ENCODE measurements at places on chromosomes 3 and 15.

GRCh38 chr3:159233734-159234133, 431.9 kb downstream of the MFSD1 start:
- DNase-seq = no peak

DNA sequence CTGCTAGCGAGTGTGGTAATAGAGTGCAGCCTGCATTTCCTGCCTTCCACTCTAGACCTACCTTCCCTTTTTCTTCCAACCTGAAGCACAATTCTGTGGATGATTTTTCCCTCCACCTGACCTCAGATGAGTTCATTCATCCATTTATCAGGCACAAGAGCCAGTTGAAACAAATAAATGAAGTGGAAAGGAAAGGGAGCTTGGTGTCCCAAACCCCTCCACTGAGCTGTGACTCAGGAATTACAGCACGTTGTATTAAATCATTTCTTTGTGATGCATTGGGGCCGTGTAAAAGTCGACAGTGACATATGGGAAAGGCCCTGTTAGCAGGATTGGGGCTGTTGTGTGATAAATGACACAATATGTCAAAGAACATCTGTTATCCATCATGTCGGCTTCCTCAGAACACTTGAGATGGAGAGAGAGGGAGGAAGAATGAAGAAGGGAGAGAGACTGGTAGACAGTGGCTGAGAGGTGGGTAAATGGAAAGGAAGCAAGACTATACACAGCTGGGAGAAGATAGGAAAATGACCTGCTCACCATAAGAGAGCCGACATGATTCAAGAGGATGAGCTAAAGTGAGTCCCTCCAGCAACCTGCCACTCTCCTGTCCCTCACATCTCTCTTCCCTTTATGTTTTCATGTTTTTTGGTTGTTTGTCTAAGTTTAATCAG, 366.0 kb downstream of the AGBL1 start:
- DNase-seq = no peak

DNA sequence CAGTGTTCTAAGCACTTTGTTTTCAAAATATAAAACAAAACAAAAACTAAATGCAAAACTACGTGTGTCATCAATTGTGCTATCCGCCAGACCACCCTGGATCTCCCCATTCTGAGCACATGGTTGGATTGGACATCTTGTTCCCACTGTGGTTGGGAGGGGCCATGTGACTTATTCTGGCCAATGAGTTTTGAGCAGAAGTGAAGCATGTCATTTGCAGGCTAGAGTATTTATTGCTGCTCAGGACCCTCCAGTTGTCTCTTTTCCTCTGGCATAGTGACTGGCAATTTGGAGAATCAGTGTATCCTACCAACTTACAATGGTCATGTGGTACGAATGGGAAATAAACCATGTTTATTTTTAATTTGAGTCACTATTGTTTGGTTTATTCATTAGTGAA, 70.2 kb upstream of the ST8SIA2 start:
- DNase-seq = no peak

- DNase-seq = no peak
Observed at GRCh38 chr3:114499976-114500375, 206.1 kb downstream of the TIGIT start.

DNA sequence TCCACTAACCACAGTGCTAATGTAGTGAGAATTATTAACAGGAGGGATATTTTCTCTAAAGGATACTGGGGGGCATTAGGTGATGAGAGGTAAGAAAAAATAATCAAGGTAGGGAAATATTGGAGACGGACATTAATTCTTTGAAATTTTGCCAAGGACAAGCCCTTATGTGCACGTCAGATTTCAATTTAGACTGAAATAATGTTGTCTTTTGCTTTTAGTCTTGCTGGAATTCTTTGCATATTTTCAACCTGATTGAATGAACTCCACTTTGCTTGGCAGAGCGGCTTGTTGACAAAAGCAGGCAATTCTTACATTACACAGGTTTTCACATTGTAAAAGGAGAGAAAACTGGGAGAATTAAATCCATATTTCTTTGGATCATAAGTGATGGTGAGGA, 25.0 kb upstream of the C3orf52 start:
- no peak for DNase-seq

- no peak for DNase-seq
Observed at GRCh38 chr3:29642393-29643033, 361.6 kb downstream of the RBMS3 start.

DNA sequence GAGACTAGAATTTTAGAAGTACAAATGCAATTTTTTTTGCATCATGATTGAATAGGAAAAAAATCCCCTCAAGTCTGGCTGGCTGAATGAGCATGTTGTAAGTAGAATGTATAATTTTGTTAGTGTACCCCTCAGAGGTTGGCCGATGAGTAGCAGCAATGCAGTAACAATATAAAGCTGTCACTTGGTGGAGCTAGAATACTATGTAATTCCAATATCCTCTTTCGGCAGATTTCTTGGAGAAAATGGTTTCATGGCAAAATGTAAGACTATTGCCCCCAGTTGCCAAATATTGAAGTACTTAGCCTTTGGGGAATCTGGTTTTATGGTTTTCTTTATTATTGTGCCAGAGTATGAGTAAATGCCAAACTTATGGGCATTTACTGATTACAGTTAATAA, 39.8 kb upstream of the SGO1 start:
- no peak for DNase-seq

- DNase-seq = no peak
Observed at GRCh38 chr15:41492597-41493204, 973 bp upstream of the ITPKA start.

DNA sequence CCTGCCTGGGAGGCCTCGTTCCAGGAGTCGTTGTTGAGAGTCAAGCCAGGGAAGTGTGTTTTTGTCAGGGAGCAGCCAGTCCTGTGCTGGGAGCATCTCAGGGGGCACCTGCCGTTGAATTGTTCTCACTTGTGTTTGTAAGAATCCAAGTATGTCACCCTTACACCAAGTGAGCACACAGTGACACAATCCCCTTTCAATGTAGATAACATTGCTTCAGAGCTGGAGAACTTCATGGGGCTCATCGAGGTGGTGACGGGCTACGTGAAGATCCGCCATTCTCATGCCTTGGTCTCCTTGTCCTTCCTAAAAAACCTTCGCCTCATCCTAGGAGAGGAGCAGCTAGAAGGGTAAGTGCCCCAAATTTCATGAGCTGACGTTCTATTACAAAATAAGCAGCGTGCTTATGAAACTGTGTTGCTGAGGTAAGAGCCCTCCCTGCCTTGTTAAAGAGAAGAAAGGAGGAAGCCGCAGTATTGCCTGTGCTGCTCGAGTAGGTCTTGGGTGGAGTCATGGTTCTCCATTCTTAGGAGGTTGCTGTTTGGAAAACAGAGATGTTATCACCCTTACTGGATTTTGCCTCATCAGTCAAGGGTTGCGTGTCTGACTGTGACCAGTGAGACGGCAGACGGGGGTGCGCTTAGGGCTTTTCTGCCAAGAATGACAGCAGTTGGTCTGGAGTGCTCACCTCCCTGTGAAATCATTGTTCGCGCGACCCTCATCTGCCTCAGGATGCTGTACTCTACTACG, 108.1 kb downstream of the PGPEP1L start:
- no peak for DNase-seq

- no peak for DNase-seq
Observed at GRCh38 chr15:58770519-58770856, 614 bp upstream of the MINDY2 start.

- DNase-seq = no peak
Observed at GRCh38 chr3:31230425-31231223, 302.1 kb upstream of the STT3B start.

- no peak for DNase-seq
Observed at GRCh38 chr3:195698647-195699387, 22.0 kb upstream of the MUC20 start.

- peak; percentile 9 for DNase-seq
Observed at GRCh38 chr3:51337666-51338065, 47.4 kb upstream of the MANF start.

GRCh38 chr3:113167825-113168801, 43.2 kb upstream of the BOC start:
- DNase-seq = no peak

- no peak for DNase-seq
Observed at GRCh38 chr3:134933997-134934396, 138.9 kb downstream of the EPHB1 start.

- DNase-seq = no peak
Observed at GRCh38 chr15:100026041-100026440, 292.8 kb upstream of the LYSMD4 start.

GRCh38 chr15:34883042-34883441, 86.5 kb downstream of the AQR start:
- no peak for DNase-seq

GRCh38 chr3:156605686-156606605, 51.0 kb upstream of the SSR3 start:
- DNase-seq = no peak

DNA sequence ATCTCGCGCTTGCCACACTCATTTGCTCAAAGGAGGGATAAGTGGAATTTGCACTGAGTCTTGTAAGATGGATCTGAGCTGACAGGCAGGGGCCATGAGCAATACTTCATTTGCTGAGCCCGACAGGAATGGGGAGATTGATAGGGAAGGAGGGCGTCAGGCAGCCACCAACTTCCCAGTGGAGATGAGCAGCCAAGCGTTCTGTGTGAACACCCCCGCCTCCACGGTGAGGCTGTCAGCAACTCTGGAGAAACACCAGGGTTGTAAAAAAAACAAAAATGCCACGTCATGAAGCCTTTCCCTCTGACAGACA, 36.8 kb downstream of the TLE3 start:
- DNase-seq = peak; percentile 43

- DNase-seq = peak; percentile 65
Observed at GRCh38 chr3:57939775-57940174, 68.4 kb upstream of the FLNB start.

GRCh38 chr3:149808209-149808829, 4.7 kb upstream of the RNF13 start:
- no peak for DNase-seq

DNA sequence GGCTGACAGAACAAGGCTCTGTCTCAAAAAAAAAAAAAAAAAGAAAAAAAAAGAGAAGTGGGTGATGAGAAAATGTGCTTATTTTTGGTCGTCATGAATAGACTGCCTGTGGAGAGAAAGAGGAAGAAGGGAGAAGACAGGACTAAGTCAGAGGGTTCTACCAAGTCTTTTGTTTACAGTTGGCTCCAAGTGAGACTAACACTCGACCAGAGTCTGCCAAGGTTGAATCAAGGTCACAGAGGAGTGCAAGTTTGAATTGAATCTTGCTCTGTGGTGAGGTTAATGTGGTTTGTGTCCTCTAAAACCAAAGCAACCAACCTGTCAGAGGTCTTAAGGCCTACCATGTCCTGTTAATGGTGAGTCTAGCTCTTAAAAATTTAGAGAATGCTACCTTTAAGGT, 334.1 kb upstream of the GRM7 start:
- no peak for DNase-seq

DNA sequence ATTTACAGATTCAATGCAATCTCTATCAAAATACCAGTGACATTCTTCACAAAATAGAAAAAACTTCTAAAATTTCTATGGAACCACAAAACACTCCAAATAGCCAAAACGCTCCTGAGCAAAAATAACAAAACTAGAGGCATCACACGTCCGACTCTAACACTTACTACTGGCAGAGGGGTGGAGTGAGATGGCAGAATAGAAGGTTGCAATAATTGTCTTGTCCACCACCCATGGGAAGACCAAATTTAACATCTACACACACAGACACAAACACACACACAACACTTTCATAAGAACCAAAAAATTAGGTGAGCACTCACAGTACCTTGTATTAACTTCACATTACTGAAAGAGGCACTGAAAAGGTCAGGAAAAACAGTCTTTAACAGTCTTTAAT, 21.3 kb upstream of the KPNA4 start:
- no peak for DNase-seq

GRCh38 chr3:11132861-11133260, 21.4 kb upstream of the HRH1 start:
- DNase-seq = no peak

DNA sequence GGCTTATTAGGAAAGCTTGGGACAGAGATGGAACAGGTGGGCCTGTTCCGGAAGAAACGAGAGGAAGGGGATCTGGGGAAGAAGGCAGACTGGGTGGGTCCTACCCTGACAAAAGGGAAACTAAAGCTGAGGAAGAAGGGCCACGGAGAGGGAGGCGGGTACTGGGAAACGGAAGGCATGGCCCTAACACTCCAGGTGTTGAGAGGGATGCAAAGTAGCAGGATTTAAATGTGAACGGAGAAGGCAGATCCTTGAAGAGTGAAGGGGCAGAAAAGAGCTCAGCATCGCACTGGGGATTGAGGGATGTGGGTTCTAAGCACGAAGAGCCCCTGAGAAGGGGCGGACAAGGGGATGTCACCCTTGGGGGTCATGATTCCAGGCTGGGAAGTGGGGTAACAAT, 735 bp downstream of the STIMATE start:
- no peak for DNase-seq
